Activated T-helper 1 cell treated with anti-CD3 and anti-CD28 coated beads, Interleukin-2, amount 50 U/mL, for 16 hours (primary cell): ENCODE measurements at places on chromosomes 12 and 14.

- DNase-seq = no peak
Measured at GRCh38 chr14:50403419-50403818, 6.7 kb upstream of the CDKL1 start.

DNA sequence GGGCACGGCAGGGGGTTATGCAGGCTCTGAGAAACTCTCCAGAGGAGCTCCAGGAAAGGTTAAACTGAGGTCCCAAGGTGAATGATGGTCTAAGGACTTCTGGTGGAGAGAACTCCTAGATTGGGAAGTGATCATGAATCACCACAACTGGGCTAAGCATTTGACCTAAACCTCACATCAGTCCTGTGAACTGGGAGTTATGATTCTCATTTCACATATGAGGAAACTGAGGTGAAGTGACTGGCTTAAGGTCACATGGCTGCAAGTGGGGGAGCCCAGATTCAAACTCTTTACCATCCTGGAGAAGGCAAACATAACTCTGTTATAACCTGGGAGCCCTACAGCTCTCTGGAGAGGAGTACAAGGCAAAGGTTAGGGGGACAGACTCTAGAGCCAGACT is 4.2 kb downstream of the RARG start:
- DNase-seq = no peak

DNA sequence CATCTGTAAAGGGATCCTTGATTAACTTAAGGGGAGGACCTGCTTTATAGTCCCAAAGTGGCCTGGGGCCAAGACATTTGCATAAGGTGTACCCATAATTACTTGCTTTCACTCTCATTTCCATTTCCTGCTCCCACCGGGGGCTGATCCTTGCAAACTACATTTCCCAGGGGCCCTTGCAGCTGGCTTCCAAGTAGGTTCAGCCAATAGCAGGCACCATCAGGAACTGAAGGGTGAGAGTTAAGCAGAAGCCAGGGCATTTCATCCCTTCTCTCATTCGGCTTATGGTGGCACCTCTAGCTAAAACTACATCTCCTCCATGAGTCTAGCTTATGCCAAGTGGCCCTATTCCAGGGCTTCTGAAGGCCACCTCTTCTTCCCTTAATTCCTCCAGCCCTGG is 88.8 kb downstream of the CCDC60 start:
- DNase-seq = no peak

- DNase-seq = peak; percentile 40
Measured at GRCh38 chr12:53743266-53744129, 8.3 kb downstream of the CISTR start.

DNA sequence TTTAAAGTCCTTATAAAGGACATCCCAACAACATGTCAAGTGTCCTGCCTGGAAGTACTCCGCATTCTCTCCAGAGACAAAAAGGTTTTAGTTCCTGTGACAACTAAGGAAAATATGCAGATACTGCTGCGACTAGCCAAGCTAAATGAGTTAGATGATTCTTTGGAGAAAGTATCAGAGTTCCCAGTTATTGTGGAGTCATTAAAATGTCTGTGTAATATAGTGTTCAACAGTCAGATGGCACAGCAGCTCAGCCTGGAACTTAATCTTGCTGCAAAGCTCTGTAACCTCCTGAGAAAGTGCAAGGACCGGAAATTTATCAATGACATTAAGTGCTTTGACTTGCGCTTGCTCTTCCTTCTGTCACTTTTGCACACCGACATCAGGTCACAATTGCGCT is 40.2 kb downstream of the RIC8B start:
- DNase-seq = no peak

DNA sequence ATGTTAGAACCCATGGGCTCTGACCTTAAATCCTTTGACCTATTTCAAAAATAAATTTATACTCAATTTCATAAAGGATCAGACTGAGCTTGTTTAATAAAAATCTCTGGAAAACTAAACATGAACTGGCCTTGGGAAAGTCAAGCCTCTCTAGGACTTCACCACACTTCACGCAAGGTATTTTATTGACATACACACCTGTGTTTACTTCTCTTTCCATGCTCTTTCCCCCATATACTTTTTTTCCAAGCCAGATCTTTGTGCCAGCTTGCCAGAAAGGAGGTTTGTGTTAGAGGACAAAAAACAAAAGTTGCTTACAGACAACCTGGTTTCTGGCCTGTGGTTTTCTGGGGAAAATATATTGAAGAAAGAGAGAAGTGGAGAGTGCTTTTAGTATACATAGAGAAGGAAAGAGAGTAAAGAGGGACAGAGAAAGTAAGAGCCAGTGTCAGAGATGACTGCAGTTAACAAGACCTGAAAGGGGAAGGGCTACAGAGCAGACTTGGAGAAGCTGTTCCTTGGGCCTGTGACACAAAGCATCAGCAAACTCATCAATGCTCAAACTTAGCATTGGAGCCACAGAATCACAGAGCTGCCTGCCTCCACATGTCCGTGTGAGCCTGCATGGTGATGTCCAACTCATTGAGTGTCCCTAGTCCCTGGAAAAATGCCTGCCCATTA is 77.3 kb upstream of the TMTC2 start:
- no peak for DNase-seq

- DNase-seq = no peak
Measured at GRCh38 chr14:64075613-64076005, 218.6 kb downstream of the ESR2 start.

DNA sequence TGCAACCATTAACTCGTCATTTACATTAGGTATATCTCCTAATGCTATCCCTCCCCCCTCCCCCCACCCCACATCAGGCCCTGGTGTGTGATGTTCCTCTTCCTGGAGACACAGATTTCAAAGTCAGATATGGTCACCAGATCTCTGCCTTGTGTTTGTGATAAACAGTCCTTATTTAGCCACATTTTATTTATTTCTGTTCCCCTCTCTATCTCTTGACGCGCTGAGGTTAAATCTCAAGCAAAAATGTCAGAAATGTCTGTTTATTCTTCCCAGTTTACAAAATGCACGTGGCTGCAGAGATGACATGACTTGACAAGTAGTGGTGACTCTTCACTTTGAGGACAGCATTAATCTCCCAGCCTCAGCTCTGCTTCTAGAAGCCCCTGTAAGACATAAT is 11.5 kb upstream of the RASSF3 start:
- DNase-seq = no peak

DNA sequence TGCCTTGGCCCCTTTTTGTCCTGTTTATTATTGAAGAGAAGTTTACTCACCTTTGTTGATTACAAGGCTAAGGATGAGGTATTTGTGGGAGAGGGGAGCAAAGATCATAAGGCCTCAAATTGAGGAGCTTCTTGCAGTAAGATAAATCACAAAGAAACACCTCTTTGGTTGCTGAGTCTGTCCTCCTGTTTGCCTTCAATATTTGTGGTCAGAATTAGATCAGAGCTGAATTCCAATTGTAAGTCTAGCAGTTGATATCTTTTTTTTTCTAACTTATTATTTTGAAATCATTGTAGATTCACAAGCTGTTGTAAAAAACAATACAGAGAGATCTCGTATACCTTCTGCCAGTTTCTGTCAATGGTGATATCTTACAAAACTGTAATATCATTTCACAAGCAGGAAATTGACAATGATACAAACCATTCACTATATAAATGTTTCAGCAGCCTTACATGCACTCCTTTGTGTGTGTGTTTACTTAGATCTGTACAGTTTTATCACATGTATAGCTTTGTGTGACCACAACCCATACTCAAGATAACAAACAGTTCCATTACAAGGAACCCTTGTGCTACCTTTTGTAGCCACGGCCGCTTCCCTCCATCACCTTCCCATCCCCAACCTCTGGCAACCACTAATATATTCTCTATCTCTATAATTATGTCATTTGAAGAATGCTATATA is 97.4 kb downstream of the KICS2 start:
- DNase-seq = no peak

- DNase-seq = no peak
Measured at GRCh38 chr12:39329018-39329417, 113.9 kb downstream of the KIF21A start.

DNA sequence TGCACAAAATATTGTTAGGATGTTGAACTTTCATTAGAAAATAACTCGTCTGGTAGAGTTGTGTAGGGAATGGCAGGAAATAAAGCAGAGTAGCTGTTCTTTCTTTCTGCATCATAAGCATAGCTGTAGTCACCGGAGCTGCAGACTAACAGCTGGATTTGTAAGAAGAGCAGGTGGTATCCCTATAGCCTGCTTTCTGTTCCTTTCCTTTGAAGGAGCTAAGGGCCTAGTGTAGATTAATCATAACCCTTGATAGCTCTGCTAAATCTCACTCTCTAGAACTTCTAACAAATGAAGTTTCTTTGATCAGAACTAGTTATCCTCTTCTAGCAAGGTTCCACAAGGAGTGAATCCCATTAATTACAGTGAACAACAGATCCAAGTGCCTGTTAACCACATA is 3.5 kb downstream of the LMO3 start:
- no peak for DNase-seq

- no peak for DNase-seq
Measured at GRCh38 chr14:64232095-64232838, 61.9 kb downstream of the ESR2 start.

- DNase-seq = no peak
Measured at GRCh38 chr12:5428332-5429221, 3.3 kb upstream of the NTF3 start.

GRCh38 chr14:95547272-95547625 is 12.4 kb downstream of the GLRX5 start:
- no peak for DNase-seq
